ENCODE measurements at places on chromosomes 7 and 10. TPM values are rescaled to one million over a fixed set of nuclear protein-coding genes. Genes with fewer than 3 reads are reported as not detected.

- no peak for DNase-seq
Observed at GRCh38 chr7:43943417-43944187, 17.4 kb downstream of the UBE2D4 start.

Gene NEUROG3
- polyA plus RNA-seq: not detected

- no peak for DNase-seq
Observed at GRCh38 chr10:96714031-96714590, 6.2 kb downstream of the PIK3AP1 start.

DNA sequence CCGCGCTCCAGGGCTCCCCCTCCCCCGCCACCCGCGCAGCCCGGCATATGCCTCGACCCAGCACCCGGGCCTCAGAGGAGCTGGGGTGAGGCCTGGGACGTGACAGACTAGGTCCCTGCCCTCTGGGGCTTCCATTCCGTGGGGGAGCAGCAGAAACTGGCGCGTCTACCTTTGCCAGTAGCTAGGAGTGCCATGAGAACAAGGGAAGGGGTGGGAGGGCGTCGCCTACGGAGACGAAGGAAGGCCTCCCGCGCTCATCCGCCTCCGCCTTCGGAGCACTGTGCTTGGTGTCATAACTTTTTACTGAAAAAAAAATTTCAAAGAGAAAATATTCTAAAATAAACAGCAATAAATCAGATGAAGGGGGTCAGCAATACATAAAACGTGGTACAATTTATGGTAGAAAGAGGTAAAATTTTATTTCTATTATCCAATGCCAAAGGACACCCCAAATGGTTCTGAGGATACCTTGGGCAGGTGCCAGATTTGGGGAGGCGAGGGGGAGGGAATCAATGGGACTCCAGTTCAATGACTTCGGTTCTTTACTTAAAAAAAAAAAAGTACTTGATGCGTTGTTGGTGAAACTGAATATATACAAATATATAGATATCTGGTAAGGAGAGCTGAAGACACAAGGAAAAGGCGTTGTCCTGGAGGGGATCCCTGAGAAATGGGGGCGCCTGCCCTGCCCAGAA is 35.1 kb upstream of the GRID1 start:
- no peak for DNase-seq

DNA sequence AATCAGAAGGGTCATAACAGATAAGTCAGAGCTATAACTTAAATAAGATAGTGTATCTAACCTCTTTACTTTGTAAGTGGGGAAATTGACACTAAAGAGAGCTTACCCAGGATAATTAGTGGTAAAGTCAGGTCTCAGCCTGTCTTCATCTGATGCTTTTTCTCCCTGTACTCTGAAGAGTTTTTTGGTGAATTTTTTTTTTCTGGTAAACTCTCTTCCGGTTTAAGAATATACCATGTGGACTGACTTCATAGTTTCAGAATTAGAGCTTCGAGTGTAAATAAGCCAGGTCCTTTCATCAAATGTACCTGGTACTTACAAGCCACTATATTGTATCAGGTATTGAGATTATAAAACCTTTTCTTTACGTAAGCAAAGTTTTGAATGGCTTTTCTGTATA is 6.8 kb downstream of the MINPP1 start:
- no peak for DNase-seq

DNA sequence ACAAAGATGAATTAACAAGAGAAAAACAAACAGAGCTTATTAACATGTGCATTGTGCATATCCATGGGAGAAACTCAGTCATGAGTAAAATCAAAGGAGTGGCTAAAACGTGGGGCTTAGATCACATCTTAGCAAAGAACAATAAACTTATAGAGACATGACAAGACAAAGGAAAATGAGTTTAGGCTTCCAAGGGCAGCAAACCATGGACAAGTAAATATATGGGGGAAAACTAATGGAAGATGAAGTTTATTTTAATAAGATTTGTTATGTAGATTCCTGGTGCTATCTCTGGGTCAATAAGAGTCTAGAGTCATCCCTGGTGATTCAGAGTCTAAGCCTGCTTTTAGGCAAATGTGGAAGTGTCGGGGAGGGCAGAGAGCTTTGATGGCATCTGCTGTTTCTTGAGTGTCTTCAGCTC is 87.2 kb upstream of the PLPP4 start:
- no peak for DNase-seq

DNA sequence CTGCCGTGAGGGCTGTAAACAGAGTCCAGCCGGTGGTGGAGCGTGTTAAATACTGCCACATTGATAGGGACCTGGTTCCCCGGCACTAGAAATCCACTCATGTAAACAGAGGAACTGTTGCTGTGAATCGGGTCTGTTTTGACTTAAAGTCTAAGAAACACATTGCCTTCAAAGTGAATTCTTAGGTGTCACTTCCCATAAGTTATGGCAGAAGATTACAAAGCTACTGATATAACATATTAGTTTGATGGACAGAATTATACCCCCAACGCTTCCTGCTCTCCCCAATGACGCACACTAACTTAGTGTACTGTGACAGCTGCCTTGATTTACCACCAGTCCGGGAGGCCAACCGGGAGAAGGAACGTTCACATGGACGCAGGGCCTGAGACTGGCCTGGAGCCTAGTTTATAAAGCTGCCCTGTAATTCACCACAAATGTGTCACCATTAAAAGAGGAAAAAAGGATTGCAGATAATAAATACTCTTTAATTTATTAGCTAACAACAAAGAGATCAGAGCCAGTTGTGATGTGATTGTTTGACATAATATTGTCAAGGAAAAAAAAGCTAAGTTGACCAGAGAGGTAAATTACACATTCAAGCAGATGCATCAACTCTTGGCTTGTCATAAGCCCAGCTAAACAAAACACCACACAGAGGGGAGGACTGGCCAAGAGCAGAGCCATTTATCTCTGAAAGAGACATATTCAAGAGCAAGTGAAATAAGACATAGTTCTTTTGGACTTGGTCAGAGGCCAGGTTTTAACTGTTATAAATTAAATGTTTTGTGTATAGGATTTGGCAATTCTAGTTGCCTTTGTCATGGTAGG is 820.6 kb downstream of the LRMDA start:
- peak; percentile 95 for DNase-seq

Gene VPS37D
- 10.0 TPM for polyA plus RNA-seq

Gene MBL2
- not detected for polyA plus RNA-seq
